ENCODE measurements at places on chromosomes 6 and 20.

DNA sequence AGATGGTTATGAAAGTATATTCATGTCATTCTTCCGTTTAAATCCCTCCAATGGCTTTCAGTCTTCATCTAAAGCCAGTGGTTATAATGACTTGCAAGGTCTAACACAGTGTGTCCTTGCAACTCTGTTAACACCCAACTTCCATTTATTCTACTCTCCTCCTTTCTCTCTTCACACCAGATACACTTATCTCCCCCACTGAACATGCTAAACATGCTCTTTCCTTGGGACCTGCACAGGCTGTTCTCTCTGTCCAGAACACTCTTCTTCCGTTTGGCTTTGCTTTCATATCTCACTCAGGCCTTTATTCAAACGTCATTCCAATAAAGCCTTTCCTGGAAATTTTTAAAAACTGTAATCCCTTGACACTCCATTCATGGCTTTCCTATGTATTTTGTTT lies 91.5 kb downstream of the EPHA7 start:
- DNase-seq: no peak

DNA sequence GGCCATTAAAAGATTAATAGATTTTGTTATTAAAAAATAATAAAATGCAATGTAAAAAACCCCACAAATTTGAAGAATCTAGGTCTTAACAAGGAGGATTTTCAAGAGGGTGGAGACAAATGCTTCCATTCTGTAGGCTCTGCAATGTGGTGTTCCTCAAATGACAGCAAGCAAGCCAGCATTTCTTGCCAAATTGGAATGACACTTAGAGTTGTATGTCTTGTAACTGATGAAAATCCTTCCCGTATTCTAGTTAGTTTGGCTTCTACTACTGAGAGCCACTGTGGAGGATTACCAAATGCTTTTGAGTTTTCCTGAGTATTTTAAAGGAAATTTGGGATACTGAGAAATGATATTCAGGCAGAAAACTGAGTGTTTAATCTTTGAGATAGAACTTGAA lies 1225.5 kb upstream of the CITED2 start:
- no peak for DNase-seq

GRCh38 chr6:134657751-134658527 lies 292.0 kb downstream of the ALDH8A1 start:
- DNase-seq: no peak

GRCh38 chr6:21538186-21538798 lies 55.3 kb upstream of the SOX4 start:
- DNase-seq: peak; percentile 29

DNA sequence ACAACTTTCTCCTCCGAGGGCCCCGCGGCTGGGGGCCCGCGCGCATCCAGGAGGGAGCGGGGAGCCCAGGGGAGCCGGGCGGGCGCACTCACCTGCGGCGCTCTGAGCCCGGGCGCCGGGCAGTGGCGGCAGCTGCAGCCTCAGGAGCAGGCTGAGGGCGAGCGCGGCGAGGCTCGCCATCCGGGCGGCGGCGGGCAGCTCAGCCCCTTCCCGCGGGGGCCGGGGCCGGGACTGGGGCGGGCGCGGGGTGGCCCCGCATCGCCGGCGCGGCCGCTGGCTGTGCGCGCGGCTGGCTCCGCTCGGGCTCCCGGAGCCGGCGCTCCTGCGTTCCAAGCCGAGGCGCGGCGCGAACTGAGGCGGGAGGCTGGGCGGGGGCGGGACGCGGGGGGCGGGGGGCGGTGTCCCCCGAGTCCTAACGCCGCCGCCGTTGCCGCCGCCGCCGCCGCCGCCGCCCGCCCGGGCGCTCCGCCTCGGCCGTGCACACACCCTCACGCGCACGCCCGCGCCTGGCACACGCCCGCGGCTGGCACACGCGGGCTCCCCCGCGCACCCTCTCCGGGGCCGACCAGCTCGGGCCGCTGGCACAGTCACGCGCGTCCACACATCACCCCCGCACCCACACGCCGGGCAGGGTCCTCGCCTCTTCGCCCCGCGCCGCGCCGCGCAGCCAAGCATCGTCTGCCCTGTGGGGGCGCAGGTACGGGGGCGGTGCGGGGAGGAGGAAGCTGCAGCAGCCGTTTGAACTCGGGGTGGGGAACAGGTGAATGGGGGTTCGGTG lies at the start of gene PTPRT:
PTPRT (minus strand) TSS at position 353 of the 778 bp plus-strand sequence; CDS start at position 180, 173 bp downstream.
- DNase-seq: no peak

DNA sequence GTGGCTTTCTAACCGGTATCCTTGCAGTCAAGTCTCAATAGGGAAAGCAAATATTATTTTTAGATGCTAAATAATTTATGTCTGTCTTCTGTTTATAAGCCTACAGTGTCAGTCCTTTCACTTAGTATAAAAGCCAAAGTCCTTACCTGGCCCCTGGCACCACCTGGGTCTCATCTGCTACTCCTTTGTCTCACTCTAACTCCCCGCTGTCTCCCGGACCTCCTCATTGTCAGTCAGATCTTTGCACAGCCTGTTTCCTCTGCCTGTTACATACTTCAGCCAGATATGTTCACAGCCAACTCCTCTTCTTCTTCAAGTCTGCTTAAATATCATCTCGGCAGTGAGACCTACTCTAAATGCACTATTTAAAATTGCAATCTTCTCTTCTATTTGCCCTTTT lies 84.2 kb downstream of the THEMIS start:
- no peak for DNase-seq

GRCh38 chr20:8664778-8665177 lies 404.1 kb upstream of the PLCB4 start:
- DNase-seq: no peak

DNA sequence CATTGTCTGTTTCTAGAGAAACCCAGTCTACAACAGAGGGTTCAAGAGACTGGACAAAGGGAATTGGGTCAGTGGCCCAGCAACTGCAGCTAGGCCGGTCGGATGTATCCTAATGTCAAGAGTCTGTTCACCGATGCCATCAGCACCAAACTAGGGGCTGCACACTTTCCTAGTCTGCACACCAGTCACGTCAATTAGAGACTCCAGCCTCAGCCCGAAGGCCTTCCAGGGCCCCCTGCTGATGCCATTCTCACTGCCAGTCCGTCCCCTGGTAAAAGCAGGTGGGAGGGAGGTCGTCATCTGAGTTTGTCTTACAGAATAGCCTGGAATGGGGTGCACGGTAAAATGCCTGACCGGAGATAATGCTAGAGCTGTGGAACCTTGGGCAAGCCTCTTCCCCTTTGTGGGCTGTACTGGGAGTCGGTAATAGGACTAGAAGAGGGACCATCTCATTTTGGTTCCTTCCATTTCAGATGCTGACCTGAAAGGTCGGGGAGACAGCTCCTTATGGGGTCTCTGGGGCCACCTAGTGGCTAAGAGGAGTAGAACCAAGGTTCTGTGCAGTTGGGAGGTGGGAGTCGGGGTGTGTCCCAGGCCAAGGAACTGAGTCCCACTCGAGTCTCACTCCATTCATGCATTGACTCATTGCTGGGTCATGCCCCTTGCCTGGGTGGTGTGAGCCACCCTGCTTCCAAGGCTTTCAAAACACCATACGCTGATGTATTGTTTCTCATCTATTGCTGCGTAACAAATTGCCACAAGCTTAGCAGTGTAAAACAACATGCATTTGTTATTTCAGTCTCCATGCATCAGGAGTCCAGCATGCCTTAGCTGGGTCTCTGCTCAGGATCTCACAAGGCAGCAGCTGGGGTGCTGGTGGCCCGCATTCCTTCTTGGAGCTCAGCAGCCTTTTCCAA lies 5.1 kb downstream of the SOX12 start:
- peak; percentile 46 for DNase-seq

GRCh38 chr6:132811276-132811675 lies 3.1 kb upstream of the RPS12 start:
- DNase-seq: no peak

DNA sequence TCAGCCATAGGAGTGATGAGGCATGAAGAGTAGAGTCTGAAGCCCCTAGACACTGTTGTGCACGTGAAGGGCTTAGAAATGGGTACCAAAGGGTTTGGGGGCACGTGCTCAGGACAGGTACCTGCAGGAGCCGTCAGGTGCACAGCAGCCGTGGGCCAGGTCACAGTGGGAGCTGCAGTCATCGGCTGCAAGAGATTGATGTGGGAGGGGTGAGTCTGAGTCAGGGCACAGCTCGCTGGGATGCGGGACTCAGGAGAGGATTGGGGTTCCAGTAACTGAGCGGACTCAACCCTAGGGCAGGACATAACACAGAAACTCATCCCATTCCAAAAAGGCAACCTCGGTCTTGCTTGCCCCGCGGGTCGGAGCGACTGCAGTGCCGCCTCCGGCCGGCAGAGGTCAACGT lies 1.1 kb downstream of the DLK2 start:
- DNase-seq: no peak

DNA sequence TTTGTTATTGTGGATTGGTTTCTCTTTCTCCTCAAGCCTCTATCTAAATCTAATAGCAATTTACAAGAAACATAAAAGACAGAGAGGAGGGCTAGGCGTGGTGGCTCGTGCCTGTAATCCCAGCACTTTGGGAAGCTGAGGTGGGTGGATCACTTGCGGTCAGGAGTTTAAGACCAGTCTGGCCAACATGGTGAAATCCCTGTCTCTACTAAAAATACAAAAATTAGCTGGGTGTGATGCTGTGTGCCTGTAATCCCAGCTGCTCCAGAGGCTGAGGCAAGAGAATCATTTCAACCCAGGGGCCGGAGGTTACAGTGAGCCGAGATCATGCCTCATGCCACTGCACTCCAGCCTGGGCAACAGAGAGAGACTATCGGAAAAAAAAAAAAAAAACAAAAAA lies 46.6 kb downstream of the SLC2A12 start:
- no peak for DNase-seq
